ENCODE measurements at places on chromosomes 12 and 14.

- peak; percentile 31 for DNase-seq
These were observed 9.1 kb upstream of the CCDC198 start for GRCh38 chr14:57502586-57503254.

GRCh38 chr14:37658156-37658555 is 62.7 kb downstream of the TTC6 start:
- DNase-seq, result no peak

- no peak for DNase-seq
These were observed 390.3 kb downstream of the AACS start for GRCh38 chr12:125455556-125455955.

DNA sequence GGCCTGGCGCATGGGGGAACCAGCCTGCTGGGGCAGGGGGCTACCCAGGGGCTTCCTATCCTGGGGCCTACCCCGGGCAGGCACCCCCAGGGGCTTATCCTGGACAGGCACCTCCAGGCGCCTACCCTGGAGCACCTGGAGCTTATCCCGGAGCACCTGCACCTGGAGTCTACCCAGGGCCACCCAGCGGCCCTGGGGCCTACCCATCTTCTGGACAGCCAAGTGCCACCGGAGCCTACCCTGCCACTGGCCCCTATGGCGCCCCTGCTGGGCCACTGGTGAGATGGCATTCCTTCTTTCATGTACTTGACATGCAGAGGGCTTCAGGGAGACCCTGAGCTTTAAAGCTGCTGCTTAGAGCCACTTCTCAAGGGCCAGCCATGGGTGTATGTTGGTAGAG is 9.0 kb downstream of the LGALS3 start:
- DNase-seq, result no peak

Data from NCI-H1436 (cell line).